ENCODE measurements at places on chromosomes 3 and 15.

GRCh38 chr3:76497636-76498035 lies 542.3 kb upstream of the ROBO2 start:
- no peak for DNase-seq

DNA sequence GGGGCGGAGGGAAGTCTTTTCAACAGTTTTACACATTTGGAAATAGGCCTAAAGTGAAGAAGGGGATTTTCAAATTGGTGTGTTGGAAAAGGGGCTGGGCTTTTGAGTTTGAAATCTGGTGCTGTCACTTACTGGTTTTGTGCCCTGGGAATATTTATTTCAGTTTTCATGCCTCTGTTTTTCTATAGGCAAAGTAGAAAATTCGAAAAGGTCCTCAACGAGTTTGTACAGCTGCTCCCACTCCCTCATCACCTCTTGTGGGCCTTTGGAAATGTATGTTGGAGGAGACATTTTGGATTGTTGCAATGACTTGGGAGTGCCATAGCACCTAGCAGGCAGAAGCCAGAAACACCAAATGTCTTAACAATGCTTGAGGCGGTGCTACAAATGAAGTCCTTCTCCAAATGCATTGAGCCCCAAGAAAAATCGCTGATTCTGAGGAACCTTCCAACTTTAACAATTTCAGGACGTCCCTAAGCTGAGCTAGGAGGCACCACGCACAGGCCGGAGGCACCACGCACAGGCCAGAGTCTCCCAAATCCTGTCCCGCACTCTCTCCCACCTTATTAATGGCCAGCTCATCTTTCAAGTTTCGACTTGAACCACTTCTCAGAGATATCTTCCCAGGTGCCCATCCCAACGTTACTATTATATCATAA lies 639 bp upstream of the POLR2M start:
- no peak for DNase-seq

- no peak for DNase-seq
Observed at GRCh38 chr15:100457201-100457600, 71.5 kb downstream of the CERS3 start.

DNA sequence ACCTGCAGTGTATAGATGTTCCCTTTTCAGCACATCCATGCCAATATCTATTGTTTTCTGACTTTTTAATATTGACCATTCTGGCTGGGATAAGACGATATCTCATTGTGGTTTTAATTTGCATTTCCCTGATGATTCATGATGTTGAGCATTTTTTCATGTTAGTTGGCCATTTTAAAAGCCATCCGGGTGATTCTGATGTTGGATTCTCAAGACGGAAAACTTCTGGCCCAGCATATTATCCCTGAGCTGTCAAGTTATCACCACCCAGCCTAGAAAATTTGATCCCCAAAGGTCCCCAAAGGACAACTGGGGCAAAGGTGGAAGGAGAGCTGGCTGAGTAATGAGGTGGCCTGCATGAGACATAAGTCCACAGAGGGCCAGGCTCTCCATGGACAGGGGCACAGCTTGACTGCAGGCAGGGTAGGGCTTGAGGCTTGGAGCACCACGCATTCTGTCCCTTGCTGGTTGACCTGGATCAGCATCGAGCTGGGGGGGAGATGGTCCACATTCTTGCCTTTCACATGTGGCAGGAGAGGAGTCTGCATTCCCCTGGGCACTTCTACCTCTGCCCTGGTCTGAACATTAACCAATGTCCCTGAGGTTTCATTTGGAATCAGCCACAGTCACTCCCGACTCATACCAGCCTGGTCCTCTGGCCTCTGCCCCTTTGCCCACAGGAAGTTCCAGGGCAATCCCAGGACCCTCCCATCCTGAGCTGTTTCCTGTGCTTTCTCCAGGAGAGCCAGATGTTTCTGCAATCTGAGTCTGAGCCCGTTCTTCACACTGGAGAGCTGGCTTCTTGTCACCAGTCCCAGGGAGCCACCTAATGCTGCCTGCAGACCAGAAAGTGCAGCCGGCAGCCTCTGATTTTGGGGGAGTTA lies 69.2 kb downstream of the ISG20 start:
- no peak for DNase-seq

DNA sequence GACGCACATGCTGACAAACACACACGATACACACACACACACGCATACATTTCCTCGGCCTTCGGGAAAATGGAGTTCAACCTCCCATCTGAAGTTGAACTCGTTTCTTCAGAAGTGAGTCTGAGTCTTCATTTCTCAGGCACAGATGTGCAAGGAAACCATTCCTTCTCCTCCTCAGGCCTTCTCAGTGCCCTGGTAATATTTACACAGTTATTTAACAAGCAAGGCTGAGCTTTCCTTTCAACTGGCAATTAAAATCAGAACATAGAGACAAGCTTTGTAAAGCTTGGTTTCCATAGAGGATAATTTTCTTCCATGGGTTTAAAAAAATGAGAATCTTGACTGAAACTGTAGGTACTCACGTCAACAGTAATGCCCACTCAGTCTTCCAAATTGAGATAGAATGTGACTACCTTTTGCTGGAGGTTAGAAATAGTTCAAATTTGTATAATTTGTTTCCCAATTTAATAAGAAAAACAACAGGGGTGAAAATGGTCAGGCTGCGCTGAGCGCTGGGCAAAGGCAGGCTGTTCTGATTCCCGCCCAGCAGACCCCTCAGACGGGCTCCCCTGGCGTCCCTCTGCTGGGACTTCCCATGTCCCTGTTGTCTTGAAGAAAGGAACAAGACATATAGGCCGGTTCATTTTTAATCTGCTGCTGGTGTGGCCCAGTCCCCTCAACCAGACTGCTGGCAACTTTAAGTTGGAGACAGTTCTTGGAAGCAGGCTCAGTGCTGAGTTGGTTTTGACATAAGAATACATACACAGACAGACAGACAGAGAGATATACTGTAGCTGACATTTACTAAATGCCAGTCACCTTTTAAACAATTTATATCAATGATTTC lies 174.3 kb downstream of the XXYLT1 start:
- no peak for DNase-seq

GRCh38 chr3:138412821-138413551 lies 21.4 kb upstream of the ESYT3 start:
- DNase-seq, result no peak

- no peak for DNase-seq
Observed at GRCh38 chr3:43074901-43075689, 30.8 kb downstream of the POMGNT2 start.
